Astrocyte (in vitro differentiated cells and primary cell): ENCODE measurements at places on chromosomes 1 and 21. TPM values are rescaled to one million over a fixed set of nuclear protein-coding genes. Genes with fewer than 3 reads are reported as not detected.

FYB2 gene
- total RNA-seq, result 0.14 and 0.26 TPM in 2 replicates

PLEKHO1 gene
- 63.0 and 63.7 TPM in 2 replicates for total RNA-seq

KRTAP7-1 gene
- not detected in 2 replicates for total RNA-seq

GRCh38 chr1:10789047-10789791 is 7.2 kb downstream of the CASZ1 start:
- peaks cover 69% of the 10 kb centered on the region for H3K27me3 ChIP-seq
- no peaks in the 10 kb centered on the region for H3K36me3 ChIP-seq
- H3K4me1 ChIP-seq, result peaks cover 4% of the 10 kb centered on the region
- no peak for DNase-seq
- H3K4me3 ChIP-seq, result no peak overlapping the region

DNA sequence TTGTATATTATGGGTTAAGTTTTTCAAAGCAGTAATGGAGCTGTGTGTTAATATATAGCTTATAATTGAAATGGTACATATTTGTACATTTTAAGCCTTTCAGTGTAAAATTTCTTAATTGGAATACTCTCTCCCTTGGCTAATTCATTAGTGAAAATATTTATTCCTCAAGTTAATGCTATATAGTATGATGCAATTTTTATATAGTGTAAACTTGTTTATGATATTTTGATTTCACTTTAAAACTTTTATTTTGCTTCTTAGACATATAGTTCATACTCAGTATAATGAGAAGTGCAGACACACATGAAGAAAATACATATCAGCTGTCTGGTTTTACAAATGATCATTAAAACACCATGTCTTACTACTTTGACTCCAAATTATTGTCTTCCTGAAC is 140.6 kb downstream of the SDCCAG8 start:
- no peak overlapping the region for H3K27ac ChIP-seq
- no peak overlapping the region for H3K4me3 ChIP-seq
- no peaks in the 10 kb centered on the region for H3K4me1 ChIP-seq
- no peak for DNase-seq
- H3K36me3 ChIP-seq, result no peaks in the 10 kb centered on the region
- no peaks in the 10 kb centered on the region for H3K27me3 ChIP-seq

GRCh38 chr1:237166086-237166485 is 124.1 kb downstream of the RYR2 start:
- no peaks in the 10 kb centered on the region for H3K27me3 ChIP-seq
- H3K27ac ChIP-seq, result no peak overlapping the region
- no peaks in the 10 kb centered on the region for H3K36me3 ChIP-seq

- H3K4me1 ChIP-seq, result no peaks in the 10 kb centered on the region
- no peak for DNase-seq
- no peak overlapping the region for H3K4me3 ChIP-seq
- H3K36me3 ChIP-seq, result no peaks in the 10 kb centered on the region
- H3K27ac ChIP-seq, result no peak overlapping the region
- H3K27me3 ChIP-seq, result peaks cover 10% of the 10 kb centered on the region
These were observed 122.7 kb downstream of the PSMG1 start for GRCh38 chr21:39060485-39061083.

- peaks cover 4% of the 10 kb centered on the region for H3K4me1 ChIP-seq
- no peaks in the 10 kb centered on the region for H3K36me3 ChIP-seq
- DNase-seq, result peak; percentile 50
- no peak overlapping the region for H3K27ac ChIP-seq
- H3K4me3 ChIP-seq, result no peak overlapping the region
These were observed 14.4 kb downstream of the SMYD3 start for GRCh38 chr1:246492611-246493245.

- no peaks in the 10 kb centered on the region for H3K27me3 ChIP-seq
- H3K36me3 ChIP-seq, result no peaks in the 10 kb centered on the region
- no peak overlapping the region for H3K27ac ChIP-seq
- peak; percentile 90 for DNase-seq
- peaks cover 11% of the 10 kb centered on the region for H3K4me1 ChIP-seq
These were observed 1.3 kb upstream of the DUSP23 start for GRCh38 chr1:159779403-159779851.

- H3K27me3 ChIP-seq, result no peaks in the 10 kb centered on the region
- H3K4me1 ChIP-seq, result no peaks in the 10 kb centered on the region
- H3K36me3 ChIP-seq, result no peaks in the 10 kb centered on the region
- DNase-seq, result no peak
These were observed at the start of gene UBE2U for GRCh38 chr1:64203420-64203819. Gene UBE2U (plus strand): TSS chr1:64203623. CDS start chr1:64204051, 428 bp downstream.

DNA sequence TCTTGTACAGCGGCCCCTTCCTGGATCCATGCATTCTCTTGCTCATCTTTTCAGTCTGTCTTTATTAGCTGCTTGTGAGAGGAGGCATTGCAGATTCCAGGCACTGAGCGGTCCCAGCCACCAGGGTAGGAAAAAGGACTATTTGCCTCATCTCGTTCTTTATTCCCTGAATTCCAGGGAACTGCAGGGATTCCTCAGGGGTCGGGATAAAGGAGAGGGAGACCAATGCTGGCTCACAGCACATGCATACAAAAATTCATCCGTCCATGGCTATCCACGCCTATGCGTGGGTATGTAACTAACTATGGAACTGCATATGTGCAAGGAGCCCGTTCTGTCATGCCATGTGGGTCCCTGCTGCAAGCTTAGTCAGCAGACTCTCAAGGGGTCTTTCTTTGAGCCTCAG is 879 bp upstream of the PLPPR5 start:
- H3K36me3 ChIP-seq, result no peaks in the 10 kb centered on the region
- no peak overlapping the region for H3K4me3 ChIP-seq

DNA sequence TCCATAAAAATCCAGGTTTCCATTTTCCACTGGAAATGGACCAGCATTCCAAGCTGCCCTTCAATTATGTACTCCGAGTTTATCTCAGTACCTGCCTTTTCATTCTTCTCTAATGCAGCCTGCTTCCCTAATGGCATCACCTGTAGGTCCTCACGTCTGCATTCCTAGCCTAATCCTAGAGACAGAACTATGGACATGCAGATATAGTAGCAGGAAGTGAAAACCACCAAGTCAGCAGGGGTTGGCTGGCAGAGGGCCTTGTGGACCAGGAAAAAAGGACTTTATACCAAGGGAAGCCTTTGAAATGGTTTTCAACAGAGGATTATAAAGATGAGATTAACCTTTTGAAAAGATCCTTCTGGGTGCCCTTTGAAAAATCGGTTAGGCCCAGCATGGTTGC is 135.7 kb upstream of the L1TD1 start:
- DNase-seq, result no peak
- H3K27ac ChIP-seq, result no peak overlapping the region
- no peaks in the 10 kb centered on the region for H3K4me1 ChIP-seq
- no peaks in the 10 kb centered on the region for H3K27me3 ChIP-seq

- H3K27me3 ChIP-seq, result peaks cover 2% of the 10 kb centered on the region
- no peaks in the 10 kb centered on the region for H3K36me3 ChIP-seq
- H3K4me1 ChIP-seq, result no peaks in the 10 kb centered on the region
- H3K27ac ChIP-seq, result no peak overlapping the region
These were observed 106.6 kb upstream of the BARHL2 start for GRCh38 chr1:90823686-90824085.

GRCh38 chr1:29779146-29779545 is 542.8 kb downstream of the PTPRU start:
- H3K27me3 ChIP-seq, result no peaks in the 10 kb centered on the region
- H3K27ac ChIP-seq, result no peak overlapping the region
- no peaks in the 10 kb centered on the region for H3K4me1 ChIP-seq
- DNase-seq, result no peak
- H3K4me3 ChIP-seq, result no peak overlapping the region
